ENCODE measurements at places on chromosomes 1 and 21. TPM values are rescaled to one million over a fixed set of nuclear protein-coding genes. Genes with fewer than 3 reads are reported as not detected.

GRCh38 chr1:198529414-198529813 is 11.1 kb downstream of the ATP6V1G3 start:
- DNase-seq: no peak

GRCh38 chr1:20790785-20791184 is 3.7 kb upstream of the HP1BP3 start:
- DNase-seq: no peak

GRCh38 chr1:91345395-91346005 is 59.1 kb downstream of the HFM1 start:
- no peak for DNase-seq

GRCh38 chr1:170539154-170539553 is 7.2 kb downstream of the GORAB start:
- DNase-seq: no peak

DNA sequence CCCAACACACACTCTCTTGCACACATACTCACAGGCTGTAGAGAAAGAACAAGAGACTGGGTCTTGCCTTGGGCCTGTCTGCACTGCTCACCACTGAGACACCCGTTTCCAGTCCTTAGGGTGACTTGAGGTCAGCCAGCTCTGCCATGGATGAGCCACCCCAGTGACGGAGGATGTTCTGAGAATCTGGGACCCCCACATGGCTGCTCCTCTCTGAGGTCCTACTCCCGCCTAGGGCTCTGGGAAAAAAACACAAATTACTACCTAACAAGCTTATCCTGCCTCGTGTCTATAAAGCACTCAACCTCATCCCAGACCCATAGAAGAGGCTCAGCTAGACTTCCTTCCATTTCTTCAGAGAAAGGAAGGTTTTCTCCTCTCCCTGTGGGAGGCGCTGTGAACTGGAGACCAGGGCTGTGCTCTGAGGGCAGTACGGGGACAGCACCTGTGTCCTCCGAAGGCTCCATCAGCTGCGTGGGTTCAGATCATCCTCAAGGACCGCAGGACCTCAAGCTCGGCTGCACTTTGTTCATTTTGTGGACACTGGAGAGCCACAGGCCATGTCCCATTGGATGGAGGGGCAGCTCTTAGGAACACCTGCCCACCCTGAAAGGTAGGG is 4.3 kb upstream of the CLEC20A start:
- DNase-seq: no peak

DNA sequence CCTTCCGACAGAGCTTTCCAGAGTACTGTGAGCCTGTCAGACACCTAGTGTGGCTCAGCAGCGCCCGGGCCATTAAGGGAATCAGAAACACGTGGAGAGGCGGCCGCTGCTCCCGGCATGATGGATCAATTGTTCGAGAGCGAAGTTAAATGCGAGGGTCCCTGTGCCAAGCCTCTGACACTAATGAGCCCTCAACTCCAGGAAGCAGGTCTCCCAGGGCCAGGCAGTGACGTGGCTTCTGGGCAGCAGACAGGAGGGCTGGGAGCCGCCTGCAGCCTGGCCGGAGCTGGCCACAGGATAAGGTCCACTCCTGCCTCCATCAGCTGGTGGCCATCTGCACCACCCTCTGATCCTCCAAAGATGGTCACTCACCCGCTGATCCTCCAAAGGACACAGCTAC is 67.5 kb upstream of the CLDN14 start:
- no peak for DNase-seq

DNA sequence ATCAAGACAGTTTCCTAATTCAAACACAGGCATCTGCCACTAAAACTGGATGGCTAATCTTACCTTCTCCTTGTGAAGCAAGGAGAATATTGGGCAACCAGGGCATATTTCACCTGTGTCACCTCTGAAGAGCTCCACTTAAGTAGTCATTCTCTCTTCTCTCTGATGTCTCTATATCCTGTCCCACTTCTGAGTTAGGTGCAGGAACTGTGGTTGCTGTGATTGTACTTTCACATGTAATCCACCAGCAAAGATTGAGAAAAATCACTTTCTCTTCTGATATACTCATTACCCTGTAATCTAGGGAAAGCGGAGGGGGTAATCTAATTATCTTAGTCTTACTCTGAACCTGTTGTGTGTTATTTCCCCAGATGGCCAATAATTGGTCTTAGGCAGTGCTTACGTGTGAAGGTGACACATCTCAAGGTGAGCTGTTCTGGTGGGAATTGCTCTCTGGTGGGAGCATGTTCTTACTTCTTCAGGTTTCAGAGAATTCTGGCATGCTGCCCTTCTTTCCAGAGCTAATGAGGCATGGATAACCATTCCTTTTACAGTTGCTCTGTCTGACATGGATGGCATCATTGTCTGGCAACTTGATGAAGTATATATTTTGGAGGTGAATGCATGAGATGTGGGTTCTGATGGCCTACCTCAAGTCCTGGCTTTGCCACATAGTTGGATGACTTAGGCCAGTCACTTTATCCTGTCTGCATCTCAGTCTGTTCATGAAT is 12.0 kb downstream of the XCL2 start:
- DNase-seq: no peak

- DNase-seq: no peak
These were observed 5.8 kb downstream of the TTC13 start for GRCh38 chr1:230972855-230973271.

GRCh38 chr1:66050633-66051032 is 257.9 kb downstream of the PDE4B start:
- no peak for DNase-seq

- DNase-seq: no peak
These were observed 6.7 kb downstream of the KHDRBS1 start for GRCh38 chr1:32020339-32020738.

DNA sequence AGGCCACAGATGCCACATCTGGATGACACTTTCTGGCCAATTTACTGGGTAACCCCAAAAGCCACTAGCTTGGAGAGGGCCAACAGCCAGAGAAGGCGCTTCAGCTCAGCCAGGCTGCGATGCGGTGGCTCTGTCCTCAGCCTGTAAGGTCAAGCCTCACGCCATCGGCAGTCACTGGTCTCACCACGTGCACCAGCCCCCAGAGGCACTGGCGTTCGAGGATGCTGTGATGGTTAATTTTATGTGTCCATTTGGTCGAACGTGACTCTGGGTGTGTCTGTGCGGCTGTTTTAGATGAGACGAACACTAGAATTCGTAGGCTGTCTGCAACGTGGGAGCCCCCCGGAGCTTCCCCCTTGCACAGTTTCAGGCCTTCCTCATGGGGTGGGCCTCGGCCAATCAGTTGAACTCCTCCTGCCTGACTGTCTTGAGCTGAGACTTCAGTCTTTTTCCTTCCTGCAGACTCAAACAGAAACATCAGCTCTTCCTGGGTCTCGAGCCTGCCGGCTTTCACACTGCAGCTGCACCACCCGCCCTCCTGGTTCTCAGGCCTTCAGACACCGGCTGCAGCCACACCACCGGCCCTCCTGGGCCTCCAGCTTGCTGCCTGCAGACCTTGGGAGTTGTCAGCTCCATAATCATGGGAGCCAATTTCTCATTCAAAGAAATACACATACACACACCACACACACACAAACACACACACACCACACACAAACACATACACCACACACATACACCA is 41.6 kb upstream of the SLC45A1 start:
- no peak for DNase-seq

- peak; percentile 35 for DNase-seq
These were observed 32.8 kb upstream of the IFNAR2 start for GRCh38 chr21:33196941-33197374.

TNNI3K gene
- total RNA-seq: not detected

STXBP3 gene
- total RNA-seq: 46.9 TPM

ZNF648 gene
- total RNA-seq: 1.3 TPM

TMOD4 gene
- total RNA-seq: not detected

TMEM269 gene
- total RNA-seq: 0.48 TPM

NCF2 gene
- total RNA-seq: 14.4 TPM

SLC45A1 gene
- 0.50 TPM for total RNA-seq

Data from mammary epithelial cell (primary cell).